ENCODE measurements at places on chromosomes 5 and 9.

DNA sequence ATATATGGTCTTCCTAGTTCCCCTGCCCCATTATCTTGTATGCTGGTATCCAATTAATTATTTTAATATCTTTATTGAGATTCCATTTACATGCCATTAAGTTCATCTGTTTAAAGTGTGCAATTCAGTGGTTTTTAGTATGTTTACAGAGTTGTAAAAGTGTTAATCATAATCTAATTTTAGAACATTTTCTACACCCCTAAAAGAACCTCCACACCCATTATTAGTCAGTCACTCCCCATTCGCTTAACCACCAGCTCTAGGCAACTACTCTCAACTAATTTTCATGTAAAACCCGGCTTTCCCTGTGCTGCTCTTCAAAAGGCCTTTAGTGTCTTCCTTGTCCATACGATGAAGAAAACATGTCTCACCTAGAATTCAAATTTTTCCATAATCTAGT is 20.8 kb upstream of the CAVIN4 start:
- DNase-seq = no peak

DNA sequence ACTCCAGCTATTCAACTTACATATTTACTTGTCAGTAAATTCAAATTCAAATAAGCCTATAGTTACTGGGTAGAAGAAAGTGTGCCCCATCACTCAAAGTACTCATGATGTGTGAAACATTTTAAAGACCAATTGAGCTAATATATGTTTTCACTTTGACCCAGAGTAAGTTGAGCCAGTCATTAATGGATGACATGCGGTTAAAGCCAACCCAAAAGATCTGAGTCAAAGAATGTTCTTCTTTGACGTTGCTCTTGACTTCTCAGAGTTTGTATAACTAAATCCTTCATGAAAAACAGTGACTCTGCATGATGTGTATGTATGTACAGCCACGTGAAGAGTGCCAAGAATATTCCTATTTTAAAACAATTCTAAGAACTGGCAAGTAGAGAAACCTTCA is 237.4 kb downstream of the NR2F1-AS1 start:
- DNase-seq = no peak

DNA sequence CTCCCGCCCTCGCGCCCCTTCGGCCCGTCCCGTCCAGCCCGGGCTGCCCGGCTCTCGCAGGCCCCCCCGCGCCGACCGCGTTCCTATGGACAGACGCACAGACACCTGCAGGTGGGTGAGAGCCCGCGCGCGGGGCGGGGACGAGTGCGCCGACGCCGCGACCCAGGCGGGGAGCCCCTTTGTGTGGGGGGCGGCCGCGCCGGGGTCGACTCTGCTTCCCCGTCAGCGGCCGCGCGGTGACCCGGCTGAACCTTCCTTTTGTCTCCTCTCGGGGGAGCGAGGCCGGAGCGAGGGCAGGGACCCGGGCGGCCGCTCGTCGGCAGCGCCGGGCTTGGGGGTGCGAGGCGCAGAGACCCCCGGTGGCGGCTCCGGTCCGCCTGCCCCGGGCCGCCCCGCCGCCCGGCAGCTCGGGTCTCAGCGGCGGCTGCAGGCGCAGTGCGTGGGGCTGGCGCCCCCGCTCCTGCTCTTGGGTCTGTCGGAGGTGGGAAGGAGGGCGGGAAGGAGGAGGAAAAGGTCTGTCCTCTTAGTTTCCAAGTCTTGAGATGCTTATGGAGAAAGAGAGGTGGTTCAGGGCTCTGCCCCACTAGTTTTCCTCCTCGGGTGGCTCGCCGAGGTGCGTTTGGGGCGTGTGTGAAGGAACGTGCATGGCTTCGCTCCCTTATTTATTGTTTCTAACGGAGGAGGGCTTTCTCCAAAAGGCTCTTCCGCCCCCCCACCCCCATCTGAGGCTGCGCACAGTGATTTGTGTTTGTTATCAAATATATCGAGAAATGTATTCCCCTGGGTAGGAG is 576 bp downstream of the KIAA1958 start:
- no peak for DNase-seq

DNA sequence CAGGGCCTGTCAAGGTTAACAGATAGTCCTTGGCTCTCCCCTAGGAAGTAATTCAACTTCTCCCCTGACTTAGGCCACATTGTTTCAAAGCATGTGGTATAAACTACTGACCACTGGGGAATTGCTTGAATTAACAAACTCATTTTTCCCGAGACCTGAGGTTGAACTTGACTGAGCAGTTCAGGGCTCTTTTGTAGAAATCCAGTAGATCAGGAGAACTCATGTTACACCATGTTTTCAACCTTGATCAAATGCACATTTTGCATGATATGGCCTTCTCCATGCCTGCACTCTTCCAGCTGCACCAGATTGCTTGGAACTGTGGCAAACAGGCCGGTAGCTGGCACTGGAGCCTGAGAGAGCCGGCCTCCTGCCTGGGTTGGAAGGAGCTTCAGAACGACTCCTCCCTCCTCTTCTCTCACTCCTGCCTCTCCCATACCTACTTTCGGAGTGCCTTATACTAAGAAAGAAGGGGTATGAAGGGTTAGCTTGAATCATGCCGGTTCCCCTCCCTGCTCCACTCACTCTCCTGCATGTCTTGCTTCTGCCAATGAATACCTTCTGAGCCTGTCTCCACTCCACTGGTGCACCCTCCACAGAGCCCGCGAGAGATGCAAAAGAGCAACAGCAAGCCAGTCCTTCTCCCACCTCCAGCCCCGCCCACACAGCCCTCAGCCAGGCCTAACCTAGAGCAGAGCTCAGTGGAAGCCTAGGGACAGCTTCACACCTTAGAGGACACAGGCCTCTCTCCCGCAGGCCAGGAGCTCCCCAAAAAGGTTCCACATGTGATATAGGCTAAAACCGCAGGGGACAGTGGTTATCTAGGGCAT is 159.4 kb downstream of the MACROH2A1 start:
- no peak for DNase-seq

GRCh38 chr5:18652404-18653215 is 1018.4 kb downstream of the TAF11L14 start:
- DNase-seq = no peak

DNA sequence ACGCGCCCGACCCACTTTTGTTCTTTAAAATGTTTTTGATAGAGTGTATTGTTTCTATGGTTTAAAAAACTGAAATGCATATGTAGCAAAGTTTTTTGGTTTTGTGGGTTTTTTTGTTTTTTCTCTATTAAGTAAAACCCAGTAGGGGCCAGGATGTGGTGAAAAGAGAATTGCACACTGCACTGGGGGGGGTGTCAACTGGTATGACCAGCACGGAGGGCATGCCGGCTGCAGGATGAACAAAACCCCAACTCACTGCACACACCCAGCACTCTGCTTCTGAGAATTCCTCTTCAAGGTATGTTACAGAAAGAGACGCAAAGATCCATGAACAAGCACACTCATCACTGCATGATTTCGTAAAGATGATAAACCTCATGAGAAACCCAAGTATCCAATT is 75.0 kb downstream of the STK10 start:
- peak; percentile 40 for DNase-seq

All from activated CD8-positive, alpha-beta memory T cell treated with anti-CD3 and anti-CD28 coated beads for 4 hours (primary cell).